ENCODE measurements at places on chromosomes 7 and 10.

DNA sequence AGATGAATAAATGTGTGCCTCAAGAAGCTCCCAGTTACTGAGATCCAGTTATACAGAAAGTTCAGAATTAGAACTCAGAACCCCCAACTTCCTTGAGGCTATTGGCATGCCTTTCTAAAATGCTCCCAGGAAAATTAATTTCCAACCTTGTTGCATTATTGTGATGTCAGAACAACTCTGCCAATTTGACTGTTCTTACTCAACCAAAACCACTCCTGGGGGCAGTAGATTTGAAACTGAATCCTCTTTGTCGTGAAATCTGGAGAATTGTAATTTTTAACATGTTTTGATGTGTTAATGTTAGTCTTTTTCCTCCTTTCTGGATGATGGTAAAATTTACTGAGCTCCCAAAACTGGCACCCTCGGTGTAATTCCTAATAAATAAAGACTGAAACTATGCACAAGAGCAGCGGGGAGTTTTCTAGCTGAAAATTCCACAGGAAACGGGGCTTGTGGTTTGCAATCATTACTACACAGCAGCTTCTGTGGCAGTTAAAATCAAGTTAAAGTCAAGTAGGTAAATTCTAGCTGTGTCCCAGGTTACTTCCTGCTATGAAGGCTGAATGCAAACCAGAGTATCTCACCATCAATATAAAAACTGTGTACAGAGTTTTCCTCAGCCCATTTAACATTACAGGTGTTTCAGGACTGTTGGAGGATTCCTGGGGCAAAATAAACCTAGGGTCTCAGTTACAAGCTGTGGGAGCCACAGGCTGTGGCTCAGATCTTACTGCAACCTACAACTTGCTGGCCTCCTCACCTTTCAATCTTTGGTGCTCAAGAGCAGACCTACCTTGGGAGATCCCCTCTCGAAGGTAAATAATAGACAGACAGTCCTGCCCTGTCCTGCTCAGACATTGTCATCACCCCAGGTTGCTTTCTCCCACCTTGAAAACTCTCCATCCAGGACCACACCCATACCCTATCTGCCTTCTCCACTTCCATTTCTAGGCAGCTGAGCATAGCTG lies 156.3 kb upstream of the KMT2E start:
- peak; percentile 16 for DNase-seq

DNA sequence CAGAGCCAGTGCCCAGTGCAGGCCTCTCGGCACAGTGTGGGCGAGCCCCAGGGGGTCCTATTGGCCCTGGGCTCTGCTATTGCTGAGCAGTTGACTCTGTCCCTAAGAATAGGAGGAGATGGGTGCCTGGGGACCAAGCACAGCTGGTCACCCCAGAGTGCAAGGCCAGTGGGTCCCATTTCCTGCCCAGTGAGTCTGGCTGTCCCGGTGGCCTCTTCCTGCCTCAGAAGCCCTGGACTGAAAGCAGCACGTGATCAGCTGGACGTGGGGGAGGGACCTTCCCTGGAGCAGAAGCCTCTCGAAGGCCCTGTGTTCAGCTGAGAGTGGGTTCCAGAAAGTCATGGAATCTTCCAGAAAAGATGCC lies 42.0 kb downstream of the PWWP2B start:
- DNase-seq: no peak

GRCh38 chr10:122637376-122637775 lies 62.3 kb downstream of the C10orf120 start:
- DNase-seq: no peak

DNA sequence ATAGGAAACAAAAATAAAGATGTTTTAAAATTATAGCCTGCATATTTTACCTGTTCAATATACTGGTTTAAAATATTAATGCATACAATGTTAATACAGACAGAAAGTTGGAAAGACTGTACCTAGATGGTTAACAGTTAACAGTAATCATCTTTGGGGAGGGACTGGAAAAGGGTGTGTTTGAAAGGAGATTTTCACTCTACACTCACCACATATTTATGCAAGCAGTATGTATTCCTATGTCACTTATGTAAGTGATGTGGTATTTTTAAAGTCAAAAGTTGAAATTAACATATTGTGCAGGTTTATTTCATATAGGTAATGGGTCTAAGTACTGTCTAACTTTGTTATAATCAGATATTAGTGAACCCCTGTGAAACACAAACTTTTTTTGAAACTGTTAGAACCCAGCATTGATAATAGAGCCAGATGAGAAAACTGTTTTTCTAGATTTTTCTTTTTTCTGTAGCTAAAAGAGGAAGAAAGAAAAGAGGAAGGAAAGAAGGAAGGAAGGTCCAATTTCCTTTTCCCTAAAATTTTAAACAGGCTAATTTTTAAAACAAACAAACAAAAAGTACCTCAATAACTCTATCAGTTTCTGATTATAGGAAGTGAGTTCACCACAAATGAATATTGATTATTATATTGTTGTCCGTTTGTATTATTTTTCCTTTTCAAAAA lies 9.0 kb upstream of the STARD3NL start:
- DNase-seq: no peak

Data from T-helper 1 cell (primary cell).